Activated naive CD4-positive, alpha-beta T cell treated with anti-CD3 and anti-CD28 coated beads, Interleukin-2, amount 50 U/mL, for 16 hours (primary cell): ENCODE measurements at places on chromosomes 13 and 19.

DNA sequence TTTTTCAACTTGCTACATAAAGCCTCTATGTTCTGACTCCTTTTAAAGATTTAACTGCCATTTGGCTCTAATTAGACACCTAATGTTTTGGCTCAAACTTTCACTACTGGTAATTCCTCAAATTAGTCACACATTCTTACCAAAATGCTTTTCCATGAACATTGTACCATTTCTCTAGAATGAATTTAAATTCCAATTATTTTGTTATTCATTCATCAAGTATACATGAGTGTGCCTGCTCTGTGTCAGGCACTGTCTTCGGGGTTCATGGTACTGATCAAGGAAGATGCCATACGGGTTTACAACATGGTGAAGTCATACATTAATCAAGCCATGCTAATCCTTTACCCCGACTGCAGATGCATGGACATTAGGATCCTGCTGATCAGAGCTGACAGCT, 69.1 kb upstream of the POSTN start:
- no peak for DNase-seq

DNA sequence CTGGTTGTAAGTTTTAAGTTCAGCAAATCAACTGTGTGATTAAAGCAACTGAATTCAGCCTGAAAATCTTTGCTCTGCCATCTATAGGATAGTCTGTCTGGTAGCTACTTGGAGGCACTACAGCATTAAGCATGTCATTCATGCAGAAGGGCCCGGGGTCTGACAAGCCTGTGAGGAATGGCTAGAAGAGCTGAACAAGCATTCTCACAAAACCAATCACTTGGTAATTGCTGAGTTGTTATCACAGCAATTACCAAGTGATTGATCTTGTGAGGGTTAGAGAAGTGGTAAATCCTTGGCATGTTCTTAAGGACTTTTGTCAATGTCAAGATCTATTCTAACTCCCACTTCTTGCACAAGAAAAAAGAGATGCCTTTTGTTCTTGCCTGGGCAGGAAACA, 356.1 kb downstream of the FGF14 start:
- DNase-seq = no peak

- no peak for DNase-seq
These were observed 39.4 kb downstream of the IER2 start for GRCh38 chr19:13189600-13189999.

GRCh38 chr13:40619479-40619814, 47.0 kb downstream of the FOXO1 start:
- no peak for DNase-seq

DNA sequence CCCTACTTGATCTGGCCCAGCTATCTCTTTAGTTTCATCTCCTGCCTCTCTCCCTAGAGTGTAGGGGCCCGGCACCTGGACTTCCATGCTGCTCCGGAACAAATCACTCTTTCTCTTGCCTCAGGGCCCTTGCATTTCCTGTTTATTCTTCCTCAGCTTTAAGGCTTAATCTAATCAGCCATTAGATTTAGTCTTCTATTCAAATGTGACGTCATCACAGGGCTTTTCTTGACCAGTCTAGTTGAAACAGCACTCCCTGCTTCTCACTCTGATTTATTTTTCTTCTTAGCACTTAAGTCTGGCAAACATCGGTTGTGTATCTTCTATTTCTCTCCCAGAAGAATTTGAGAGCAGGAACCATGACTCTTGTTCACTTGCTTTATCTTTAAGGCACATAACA, 564.1 kb downstream of the EFNB2 start:
- no peak for DNase-seq

- no peak for DNase-seq
These were observed 1.3 kb downstream of the SHISA7 start for GRCh38 chr19:55441692-55442321.

DNA sequence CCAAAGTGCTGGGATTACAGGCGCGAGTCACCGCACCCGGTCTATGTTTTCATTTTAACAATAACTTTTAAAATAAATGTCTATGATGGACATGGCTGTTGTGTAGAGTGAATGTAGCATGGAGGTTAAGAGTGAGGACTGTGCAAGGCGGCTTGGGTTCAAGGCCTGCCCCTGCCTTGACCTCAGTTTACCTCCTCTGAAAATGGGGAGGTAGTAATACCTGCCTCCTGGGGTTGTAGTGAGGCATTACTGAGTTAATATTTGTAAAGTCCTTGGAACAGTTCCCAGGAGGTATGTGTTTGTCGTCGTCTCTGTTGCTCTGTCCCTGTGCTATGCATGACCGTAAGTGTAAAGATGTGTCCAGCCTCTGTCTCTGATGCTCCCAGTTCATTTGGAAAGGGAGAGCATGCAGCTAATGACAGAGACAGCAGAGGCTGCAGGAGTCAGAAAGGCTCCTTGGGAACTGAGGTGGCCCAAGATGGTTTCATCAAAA, 9.4 kb downstream of the GARRE1 start:
- no peak for DNase-seq

GRCh38 chr19:38265213-38265861, 964 bp downstream of the SPINT2 start:
- DNase-seq = no peak

DNA sequence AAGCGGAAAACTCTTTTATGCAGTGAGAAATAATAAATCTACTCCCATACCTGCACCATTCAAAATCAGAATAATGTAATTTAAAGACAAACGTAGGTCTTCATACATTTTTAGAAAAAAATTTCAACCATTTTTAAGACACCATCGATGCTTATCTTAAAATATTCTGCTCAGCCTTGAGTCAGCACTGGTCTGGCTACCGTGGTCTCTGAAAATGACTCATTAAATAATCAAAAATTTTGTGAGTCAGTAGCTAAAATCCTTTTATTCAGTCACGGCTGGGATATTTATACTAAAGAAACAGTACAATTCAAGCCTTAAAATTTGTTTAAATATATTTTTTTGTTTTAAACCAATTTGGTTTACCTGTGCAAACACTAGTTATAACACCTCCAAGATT, 2862.8 kb upstream of the PCDH20 start:
- no peak for DNase-seq
